ENCODE measurements at places on chromosomes 5 and 9.

- DNase-seq: no peak
Observed at GRCh38 chr5:79853028-79853427, 138.0 kb downstream of the MTX3 start.

- no peak for DNase-seq
Observed at GRCh38 chr5:168691891-168692290, 112.7 kb upstream of the PANK3 start.

GRCh38 chr5:157543825-157544622 is 31.6 kb downstream of the ADAM19 start:
- DNase-seq: no peak

- DNase-seq: no peak
Observed at GRCh38 chr9:76374783-76375559, 19.3 kb downstream of the RFK start.

DNA sequence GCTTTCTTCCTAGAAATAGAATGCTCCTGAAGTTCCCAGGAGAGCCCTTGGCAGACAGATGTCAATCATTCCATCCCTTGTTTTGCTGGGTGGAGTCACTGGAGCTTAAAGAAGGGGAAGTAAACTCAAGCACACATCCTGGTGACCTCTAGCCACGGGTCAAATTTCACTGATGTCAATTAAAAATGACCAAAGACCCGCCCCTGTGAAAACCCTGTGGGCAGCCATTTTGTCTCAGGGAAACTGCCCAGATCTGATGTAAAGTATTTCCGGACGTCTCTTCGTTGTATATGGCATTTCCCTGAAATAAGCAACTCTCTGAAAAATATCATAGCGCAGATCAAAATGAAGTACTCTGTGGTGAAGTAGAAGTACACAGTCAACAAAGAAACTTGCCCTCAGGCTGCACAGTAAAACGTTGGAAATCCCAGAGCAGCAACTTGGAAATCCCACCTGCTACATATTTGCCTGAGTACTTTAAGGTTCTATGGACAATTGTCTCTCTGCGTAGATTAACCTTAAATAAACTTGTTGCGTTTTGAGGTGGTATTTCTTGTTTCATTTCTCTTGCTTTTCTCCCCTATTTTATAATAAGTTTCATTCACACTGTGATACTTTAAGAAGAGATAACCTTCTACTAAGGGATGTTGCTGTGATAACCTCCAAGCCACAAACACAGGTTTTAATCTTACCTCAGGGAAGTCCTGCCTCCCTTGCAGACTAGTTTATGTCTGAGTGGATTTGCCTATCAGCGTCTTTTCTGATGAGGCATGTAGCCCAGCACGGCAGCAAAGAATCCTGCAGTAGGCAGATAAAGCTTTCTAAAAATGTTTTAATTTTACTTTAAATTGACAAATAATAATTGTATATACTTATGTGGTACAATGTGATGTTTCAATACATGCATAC is 60.9 kb upstream of the PIP5K1B start:
- DNase-seq: no peak

GRCh38 chr5:54745599-54745998 is 228.0 kb downstream of the SNX18 start:
- DNase-seq: no peak

DNA sequence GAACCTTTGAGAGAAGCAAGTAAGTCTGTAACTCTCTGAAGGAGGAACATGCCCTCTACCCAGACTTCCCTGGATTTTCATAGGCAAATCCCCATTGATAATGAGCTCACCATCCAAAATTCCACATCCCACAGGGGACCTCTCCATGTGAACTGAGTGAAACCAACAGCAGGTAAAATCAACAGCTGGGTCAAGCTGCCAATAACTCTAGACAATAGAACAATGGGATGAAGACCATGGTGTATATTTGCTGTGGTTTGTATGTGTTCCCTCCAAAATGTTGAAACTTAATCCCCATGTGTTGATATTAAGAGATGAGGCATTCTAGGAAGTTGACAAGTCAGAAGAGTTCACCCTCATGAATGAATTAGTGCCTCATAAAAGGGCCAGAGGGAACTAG is 110.2 kb upstream of the MYO10 start:
- no peak for DNase-seq

DNA sequence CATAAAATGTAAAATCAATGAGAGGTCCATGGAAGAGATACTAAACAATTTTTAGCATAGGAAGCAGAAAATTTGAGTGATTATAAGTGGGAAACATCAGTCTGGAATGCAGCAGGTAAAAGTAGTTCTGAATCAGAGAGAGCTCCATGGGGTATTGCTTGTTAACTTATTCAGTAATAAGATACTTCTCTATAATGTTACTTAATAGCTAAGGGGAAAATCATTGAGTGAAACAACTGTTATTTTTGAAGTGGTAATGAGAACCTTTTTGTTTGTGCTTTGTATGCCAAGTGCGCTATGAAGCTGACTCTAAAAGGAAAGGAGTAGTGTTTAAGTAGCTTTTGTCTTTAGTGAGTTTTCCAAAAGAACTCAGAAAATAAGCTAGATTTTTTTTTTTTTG is 95.2 kb downstream of the ERBIN start:
- DNase-seq: no peak

GRCh38 chr9:82363198-82363597 is 374.6 kb downstream of the SPATA31D1 start:
- no peak for DNase-seq

DNA sequence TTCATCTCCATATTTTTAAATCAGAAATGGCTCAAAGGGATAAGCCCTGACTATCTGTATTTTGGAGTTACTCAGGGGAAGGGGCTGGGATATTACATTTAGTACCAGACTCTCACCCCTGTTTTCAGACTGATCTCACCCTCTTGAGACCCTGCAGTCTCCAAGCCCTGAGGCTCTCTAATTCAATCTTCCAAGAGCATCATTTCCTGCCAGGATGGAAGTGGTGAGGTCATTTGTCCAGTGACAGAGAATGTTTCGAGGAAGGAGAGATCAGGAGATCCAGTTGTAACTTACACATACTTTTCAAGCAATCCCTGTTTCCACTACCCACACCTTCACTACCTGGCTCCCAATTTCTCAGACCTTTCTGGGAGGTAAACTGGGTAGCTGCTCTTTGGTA is 295.5 kb upstream of the EFNA5 start:
- no peak for DNase-seq

DNA sequence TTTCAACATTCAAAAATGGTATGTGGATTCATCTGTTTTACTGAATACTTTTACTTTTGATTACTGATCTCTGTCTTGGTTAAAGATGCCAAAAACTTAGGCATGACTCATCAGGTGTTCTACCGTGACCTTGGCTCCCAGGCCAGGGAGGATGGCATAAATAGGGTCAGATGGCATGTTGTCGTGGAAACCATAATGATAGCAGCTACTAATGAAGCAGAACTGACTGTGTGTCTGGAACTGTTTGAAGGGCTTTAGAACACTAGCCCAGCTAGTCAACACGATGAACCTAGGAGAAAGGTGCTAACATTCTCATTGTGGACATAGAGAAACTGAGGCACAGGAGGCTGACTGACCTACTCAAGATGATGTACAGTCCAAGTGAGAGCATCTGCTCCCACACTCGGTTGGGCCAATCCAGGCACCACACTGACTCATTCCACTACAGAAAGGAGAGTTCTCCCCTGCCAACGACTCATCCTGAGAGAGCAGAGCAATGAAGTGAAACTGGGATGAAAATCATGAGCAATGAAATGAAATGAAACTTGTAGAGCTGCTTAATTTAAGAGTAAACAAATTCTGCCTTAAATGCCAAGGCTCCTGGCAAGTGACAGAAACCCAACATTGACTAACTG is 116.0 kb downstream of the TENT4A start:
- no peak for DNase-seq

GRCh38 chr5:16090270-16090669 is 89.3 kb downstream of the MARCHF11 start:
- DNase-seq: no peak

DNA sequence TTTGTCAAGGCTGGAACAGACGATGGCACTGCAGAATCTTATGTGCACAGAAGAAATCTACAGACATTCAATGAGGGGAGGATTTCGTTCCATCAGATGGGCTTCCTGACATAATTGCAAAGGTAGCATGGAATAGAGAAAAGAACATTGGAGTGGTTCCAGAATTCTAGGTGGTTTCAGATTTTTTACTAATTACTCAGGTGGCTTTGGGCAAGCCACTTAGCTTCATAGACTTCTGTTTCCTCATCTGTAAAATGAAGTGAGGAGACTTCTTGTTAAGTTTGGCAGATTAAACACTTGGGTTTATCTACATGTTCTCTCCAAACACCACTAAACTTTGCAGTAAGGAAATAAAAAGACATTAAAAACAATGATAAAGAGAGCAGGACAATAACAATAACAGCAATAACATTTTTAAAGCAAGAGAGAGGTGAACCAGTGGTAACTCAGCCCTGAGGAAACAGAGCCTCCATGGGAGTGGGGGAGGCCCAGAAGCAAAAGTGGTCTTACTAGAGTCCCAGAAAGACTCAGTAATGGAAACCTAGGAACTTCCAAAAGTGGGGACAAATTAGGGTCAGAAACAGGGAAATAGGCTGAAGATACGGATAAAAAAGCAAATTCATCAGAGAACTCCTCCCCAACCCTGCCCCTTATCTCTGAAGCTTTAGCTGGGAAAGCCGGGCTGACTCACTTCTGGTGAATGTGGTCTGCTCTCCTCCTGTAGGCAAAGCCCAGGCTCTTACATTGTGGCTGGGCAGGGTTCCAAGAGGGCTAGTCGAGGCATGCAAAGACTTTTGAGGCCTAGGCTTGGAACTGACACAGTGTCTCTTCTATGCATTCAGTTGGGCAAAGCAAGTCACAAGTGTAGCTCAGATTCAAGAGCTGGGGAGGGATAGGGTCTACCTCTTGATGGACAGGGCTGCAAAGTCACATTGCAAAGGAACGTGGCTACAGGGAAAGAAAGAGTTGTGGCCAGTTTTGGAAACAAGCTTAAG is 11.8 kb upstream of the ACTBL2 start:
- DNase-seq: no peak

DNA sequence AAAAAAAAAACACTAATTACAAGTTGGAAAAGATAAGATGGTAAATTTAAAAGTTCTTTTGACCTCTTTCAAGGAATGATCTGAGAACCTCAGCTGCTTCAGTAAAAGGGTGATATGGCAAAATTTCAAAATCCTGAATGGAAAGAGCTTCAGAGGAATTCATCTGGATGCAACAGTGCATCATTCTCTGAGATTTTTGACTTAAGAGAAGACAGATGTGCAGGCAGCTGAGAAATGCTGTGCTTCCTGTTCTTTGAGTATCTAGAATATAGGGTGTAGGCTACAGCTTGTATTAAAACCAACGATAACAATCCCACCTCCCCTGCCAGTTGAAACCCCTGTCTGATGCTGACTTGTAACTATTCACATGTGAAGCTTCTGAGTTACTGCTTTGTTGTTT is 6.2 kb downstream of the FRMPD1 start:
- no peak for DNase-seq

DNA sequence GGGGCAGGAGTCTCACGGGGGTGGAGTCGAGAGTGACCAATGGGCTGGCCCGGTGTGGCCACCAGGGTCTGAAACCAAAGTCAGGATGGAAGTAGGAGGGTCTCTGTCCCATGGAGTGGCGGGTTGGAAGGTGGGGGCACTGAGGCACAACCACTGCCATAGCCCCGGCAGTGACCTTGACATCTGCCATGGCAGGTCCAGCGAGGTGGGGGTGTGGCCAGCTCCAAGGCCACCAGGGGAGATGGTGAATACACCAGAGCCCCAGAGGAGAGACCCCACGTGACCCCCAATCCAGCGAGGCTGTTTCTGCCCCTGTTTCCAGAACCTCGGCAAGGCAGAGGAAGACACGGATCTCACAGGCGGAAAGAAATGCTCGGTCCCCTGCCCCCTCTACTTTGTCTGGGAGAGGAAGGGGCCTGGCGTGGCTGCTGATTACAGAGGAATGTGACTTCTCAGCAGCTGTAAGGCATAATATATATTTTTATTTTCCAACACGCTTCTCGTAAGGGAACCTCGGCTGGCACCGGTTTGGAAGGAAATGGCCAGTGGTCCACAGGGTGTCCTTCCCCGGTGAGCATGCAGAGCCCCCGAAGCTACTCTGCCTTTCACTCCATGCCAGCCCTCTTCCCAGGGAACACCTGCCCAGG is 105.7 kb upstream of the SARDH start:
- DNase-seq: no peak

DNA sequence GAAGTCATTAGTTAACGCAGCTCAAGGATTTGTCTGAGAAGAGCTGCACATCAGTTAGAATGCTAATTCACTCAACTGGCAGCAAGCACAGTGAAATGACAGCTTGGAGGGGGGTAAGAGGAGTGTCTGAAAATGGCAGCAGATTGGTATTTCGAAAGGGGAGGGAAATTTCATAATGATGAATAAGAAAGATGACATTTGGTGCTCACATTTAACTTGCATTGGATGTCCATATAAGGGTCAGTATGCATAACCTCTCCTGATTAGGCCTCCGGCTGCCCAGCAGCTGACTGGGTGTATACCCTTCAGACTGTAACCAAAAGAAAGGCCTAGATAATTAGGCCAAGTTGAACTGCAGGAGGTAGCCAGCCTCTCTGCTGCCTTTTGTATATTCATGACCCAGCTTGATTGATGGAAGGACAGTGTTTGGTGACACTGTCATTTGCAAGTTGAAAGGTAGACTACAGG is 131.0 kb downstream of the PBX3 start:
- no peak for DNase-seq

- DNase-seq: no peak
Observed at GRCh38 chr5:157167214-157167621, 1.2 kb upstream of the GARIN3 start.

GRCh38 chr5:168072665-168073064 is 218.8 kb upstream of the WWC1 start:
- no peak for DNase-seq

DNA sequence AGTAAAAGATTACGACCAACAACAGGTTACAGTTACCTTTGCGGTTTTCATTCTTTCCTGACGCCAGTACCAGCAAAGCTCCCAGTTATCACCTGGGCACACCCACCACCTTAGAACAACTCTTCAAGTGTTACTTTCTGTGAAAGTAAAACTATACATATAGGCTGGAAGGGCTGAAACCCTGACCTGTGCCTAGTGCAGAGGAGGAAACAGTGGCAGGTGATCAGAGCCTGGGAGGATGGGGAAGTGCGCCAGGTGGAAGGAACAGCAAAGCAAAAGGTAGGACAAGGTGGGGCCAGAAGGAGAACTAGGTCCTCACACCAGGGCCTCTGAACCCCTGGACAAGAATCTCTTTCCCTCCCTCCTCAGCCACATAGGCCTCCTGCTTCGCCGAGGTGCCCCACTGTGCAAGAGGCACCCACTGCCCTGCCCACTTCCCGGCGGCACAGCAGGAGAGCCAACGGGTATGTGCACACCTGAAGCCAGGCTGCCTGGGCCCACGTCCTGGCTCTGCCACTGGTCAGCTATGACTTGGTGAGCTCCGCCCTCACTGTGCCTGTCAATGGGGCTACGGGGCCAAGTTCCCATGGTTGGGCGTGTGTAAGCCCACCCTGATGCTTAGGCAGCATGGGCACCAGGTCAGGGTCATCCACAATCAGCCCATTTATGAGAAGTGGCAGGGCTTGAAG is 26.9 kb downstream of the BICD2 start:
- DNase-seq: no peak

- DNase-seq: no peak
Observed at GRCh38 chr5:151947931-151948608, 23.4 kb upstream of the GLRA1 start.
